Left lung (tissue), 14 donors: ENCODE measurements at places on chromosomes 1 and 21. TPM values are rescaled to one million over a fixed set of nuclear protein-coding genes. Genes with fewer than 3 reads are reported as not detected.

Gene NBPF19
- total RNA-seq = 26.6 TPM

Gene CD58
- 39.5 TPM for total RNA-seq

Gene LCE2C
- total RNA-seq = not detected

Gene CYYR1
- total RNA-seq = 20.4 TPM

Gene IL19
- total RNA-seq = not detected

Gene CDC20
- total RNA-seq = 7.9 TPM

DNA sequence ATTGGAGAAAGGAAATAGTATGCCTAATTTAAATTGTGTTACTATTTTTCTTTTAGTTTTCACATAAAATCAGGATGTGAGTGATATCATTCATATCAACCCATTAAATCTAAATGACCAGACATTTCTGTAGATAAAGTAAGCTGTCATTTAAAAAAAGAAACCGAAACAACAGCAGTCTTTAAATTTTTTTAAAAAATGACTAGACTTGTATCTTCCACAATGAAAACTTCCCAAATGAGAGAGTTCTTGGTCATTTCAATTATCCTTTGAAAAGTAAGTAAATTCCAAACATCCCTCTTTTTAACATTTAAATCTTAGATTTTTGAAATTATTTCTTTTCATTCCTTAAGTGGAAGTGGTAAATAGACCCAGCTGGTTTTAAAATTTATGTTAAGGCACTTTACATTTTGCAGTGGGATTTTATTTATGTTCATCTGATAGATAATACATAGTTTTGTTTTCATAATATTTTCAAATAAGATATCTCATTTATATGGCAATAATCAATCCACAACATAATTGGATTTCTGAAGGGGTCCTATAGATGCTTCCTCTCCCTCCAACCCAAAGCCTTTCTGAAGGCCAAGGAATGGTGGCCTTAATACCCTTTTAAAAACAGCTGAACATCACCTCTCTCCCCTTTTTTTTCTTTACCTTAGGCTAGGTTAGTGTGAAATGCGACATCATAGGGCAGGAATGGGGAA lies 3.1 kb downstream of the FOXD3 start:
- H3K27ac ChIP-seq = no peak overlapping the region
- no peak for DNase-seq
- peaks cover 40% of the 10 kb centered on the region for H3K4me1 ChIP-seq
- peaks cover 100% of the 10 kb centered on the region for H3K27me3 ChIP-seq
- no peaks in the 10 kb centered on the region for H3K36me3 ChIP-seq

DNA sequence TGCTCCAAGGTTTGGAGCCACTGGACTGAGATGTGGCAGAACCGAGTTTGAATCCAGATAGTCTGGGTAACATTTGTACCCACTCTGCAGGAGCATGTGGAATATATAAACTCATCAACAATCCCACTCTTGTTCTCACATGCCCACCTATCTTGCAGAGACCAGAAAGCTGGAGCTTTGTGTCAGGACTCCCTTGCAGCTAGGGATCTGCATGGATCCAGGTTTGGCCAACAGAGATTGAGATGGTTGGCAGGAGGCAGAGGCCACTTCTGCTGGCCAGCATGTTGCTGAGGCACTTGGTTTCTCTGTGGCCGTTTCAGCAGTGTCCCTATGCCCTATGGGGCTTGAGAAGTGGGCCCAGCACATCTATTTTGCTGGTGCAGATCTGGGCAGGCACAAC lies 208.3 kb downstream of the KAZN start:
- H3K4me1 ChIP-seq = no peaks in the 10 kb centered on the region
- H3K4me3 ChIP-seq = no peak overlapping the region
- H3K27ac ChIP-seq = no peak overlapping the region
- H3K36me3 ChIP-seq = no peaks in the 10 kb centered on the region
- DNase-seq = no peak
- no peaks in the 10 kb centered on the region for H3K27me3 ChIP-seq

DNA sequence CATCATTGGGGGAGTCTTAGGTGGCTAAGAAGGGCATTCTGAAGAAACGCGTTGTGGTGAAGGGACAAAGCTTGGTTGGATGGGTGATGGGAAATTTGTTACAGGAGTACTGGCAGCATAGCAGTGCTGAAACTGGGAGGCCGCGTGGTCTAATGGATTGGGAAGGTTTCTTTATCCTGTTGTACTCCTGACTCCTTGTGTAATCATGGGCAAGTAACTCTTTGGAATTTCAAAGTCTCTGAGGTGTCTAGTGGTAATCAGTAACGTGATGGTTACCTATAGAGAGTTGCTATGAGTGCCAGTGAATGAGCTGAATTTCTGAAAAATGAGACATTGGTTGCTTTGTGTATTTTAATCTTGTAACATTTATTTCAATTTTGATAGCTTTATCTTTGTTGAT lies 18.5 kb downstream of the DONSON start:
- H3K36me3 ChIP-seq = no peaks in the 10 kb centered on the region
- DNase-seq = no peak
- H3K4me3 ChIP-seq = no peak overlapping the region
- no peaks in the 10 kb centered on the region for H3K27me3 ChIP-seq

DNA sequence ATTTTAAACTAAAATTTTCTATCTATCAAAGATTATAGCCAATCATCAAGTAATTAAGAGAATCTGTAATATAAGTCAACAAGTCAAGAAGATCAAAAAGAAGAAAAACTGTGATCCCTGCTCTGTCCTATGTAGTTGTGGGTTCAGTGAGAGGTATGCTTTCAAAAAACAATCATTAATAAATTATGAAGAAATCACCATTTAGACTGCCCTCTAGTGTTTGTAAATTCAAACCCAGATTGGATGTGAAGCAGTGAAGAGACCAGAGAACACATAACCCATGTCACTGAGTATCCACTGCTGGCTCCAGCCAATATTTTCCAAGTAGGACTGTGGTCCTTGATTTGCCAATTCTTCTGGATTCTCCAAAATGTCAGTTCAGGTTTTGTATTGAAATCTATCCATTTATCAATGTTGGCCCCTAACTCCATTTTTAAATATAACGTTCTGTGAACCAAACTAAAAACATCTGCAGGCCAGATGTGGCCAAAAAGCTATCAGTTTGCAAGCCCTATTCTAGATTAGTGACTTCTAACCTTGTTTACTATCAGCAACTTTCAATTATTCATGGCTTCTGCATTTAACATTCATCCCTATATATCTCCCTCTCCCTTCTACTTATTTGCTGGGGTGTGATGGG lies 467.5 kb upstream of the CXADR start:
- H3K36me3 ChIP-seq = no peaks in the 10 kb centered on the region
- no peaks in the 10 kb centered on the region for H3K4me1 ChIP-seq
- H3K27me3 ChIP-seq = no peaks in the 10 kb centered on the region
- DNase-seq = peak; percentile 13
- no peak overlapping the region for H3K27ac ChIP-seq

- H3K4me1 ChIP-seq = peaks cover 7% of the 10 kb centered on the region
- DNase-seq = no peak
- no peak overlapping the region for H3K27ac ChIP-seq
- H3K27me3 ChIP-seq = no peaks in the 10 kb centered on the region
- H3K4me3 ChIP-seq = no peak overlapping the region
- no peaks in the 10 kb centered on the region for H3K36me3 ChIP-seq
Observed at GRCh38 chr1:205224736-205225135, 3.0 kb upstream of the TMCC2 start.

- H3K4me3 ChIP-seq = no peak overlapping the region
- no peaks in the 10 kb centered on the region for H3K4me1 ChIP-seq
- H3K36me3 ChIP-seq = no peaks in the 10 kb centered on the region
- DNase-seq = no peak
- H3K27ac ChIP-seq = no peak overlapping the region
Observed at GRCh38 chr1:81548918-81549587, 251.7 kb upstream of the ADGRL2 start.

DNA sequence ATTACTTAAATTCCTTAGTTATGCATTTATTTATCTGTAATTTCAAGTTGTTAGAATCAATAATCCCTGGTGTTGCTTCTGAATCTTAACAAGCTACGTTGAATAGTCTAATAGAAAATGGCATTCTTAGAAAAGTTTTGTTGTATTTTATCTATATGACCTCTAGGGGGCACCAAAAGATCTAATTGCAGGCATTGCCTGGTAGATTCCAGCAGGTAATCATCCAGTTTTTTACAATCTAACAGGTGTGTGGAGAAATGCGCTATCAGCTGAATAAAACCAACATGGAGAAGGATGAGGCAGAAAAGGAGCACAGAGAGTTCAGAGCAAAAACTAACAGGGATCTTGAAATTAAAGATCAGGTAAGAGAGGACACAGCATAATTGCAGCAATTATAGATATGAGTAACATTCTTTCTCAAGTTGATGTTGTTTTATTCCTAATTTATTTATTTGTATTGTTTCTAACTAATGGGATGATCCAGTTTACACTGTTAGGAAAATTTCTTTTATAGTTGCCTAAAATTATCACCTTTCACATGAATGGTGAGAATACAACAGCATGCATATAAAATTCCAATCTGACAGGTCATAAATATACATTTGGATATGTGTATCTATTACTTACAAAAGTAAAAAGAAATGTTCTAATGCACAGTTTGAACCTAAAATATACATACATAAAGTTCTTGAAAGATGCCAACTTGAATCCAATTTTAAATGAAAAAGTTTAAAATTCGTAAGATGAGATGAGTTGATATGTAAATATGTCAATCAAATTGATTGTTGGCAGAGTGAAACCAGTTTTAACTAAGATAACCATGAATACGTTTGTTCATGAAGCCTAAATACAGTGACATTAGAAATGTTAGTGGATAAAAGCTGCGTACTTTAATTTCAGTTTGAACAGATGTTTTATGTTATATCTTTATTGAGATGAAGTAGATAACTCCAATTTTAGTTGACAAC lies 88.4 kb downstream of the SDCCAG8 start:
- no peak overlapping the region for H3K27ac ChIP-seq
- H3K4me3 ChIP-seq = no peak overlapping the region
- no peaks in the 10 kb centered on the region for H3K27me3 ChIP-seq
- peaks cover 46% of the 10 kb centered on the region for H3K36me3 ChIP-seq
- no peak for DNase-seq

- peaks cover 37% of the 10 kb centered on the region for H3K27me3 ChIP-seq
- H3K27ac ChIP-seq = no peak overlapping the region
- peak overlapping the region; percentile 48 for H3K4me3 ChIP-seq
- peak; percentile 94 for DNase-seq
Observed at GRCh38 chr1:227788271-227789083, 27.0 kb upstream of the PRSS38 start.
